ENCODE measurements at places on chromosomes 5 and 9. TPM values are rescaled to one million over a fixed set of nuclear protein-coding genes. Genes with fewer than 3 reads are reported as not detected.

CSF1R gene
- 0.57 TPM for total RNA-seq

SAXO1 gene
- not detected for total RNA-seq

ADAM19 gene
- 126 TPM for total RNA-seq

SH2D3C gene
- total RNA-seq: not detected

KIF24 gene
- total RNA-seq: 3.2 TPM

C5orf46 gene
- total RNA-seq: not detected

CA9 gene
- total RNA-seq: not detected

S1PR3 gene
- 25.2 TPM for total RNA-seq

PCDHB16 gene
- total RNA-seq: 1.7 TPM

ANKRD20A1 gene
- total RNA-seq: not detected

ARHGEF39 gene
- 2.4 TPM for total RNA-seq

LCN9 gene
- total RNA-seq: not detected

BRINP1 gene
- not detected for total RNA-seq

PCDHA1 gene
- 0.09 TPM for total RNA-seq

PCDHB15 gene
- total RNA-seq: 0.70 TPM

ADGRD2 gene
- total RNA-seq: not detected

SHB gene
- 29.3 TPM for total RNA-seq

IGFBPL1 gene
- not detected for total RNA-seq

FGFR4 gene
- 0.33 TPM for total RNA-seq

RICTOR gene
- 20.5 TPM for total RNA-seq

GABRG2 gene
- not detected for total RNA-seq

FOXD1 gene
- total RNA-seq: 45.7 TPM

CKMT2 gene
- total RNA-seq: not detected

ZNF658 gene
- 1.6 TPM for total RNA-seq

ADAMTSL1 gene
- 45.4 TPM for total RNA-seq

CCDC152 gene
- total RNA-seq: 0.47 TPM

SEMA4D gene
- not detected for total RNA-seq

FAM169A gene
- not detected for total RNA-seq

C9orf50 gene
- not detected for total RNA-seq

GARIN3 gene
- total RNA-seq: not detected

STXBP1 gene
- 61.1 TPM for total RNA-seq

RNF224 gene
- total RNA-seq: not detected

EQTN gene
- not detected for total RNA-seq

SCGB3A1 gene
- total RNA-seq: not detected

EDIL3 gene
- total RNA-seq: 5.6 TPM

PDE6A gene
- total RNA-seq: not detected

LRRC19 gene
- not detected for total RNA-seq

SCGB3A2 gene
- not detected for total RNA-seq

OTP gene
- not detected for total RNA-seq

ENTPD2 gene
- not detected for total RNA-seq

RIC1 gene
- 38.8 TPM for total RNA-seq

FCN2 gene
- total RNA-seq: not detected

LCN10 gene
- not detected for total RNA-seq

TUBB4B gene
- 658 TPM for total RNA-seq

GPRIN1 gene
- 5.2 TPM for total RNA-seq

BAAT gene
- total RNA-seq: not detected

GRM6 gene
- not detected for total RNA-seq

TMOD1 gene
- 0.18 TPM for total RNA-seq

Data from HFFc6 (cell line).